ENCODE measurements at places on chromosomes 4 and X. TPM values are rescaled to one million over a fixed set of nuclear protein-coding genes. Genes with fewer than 3 reads are reported as not detected.

ZFP92 gene
- total RNA-seq, result 1.9 TPM

- H3K27me3 ChIP-seq, result no peaks in the 10 kb centered on the region
- H3K27ac ChIP-seq, result no peak overlapping the region
- no peak overlapping the region for H3K4me3 ChIP-seq
- H3K36me3 ChIP-seq, result no peaks in the 10 kb centered on the region
These were observed 33.0 kb downstream of the FHIP1A start for GRCh38 chr4:151442002-151442401.

DNA sequence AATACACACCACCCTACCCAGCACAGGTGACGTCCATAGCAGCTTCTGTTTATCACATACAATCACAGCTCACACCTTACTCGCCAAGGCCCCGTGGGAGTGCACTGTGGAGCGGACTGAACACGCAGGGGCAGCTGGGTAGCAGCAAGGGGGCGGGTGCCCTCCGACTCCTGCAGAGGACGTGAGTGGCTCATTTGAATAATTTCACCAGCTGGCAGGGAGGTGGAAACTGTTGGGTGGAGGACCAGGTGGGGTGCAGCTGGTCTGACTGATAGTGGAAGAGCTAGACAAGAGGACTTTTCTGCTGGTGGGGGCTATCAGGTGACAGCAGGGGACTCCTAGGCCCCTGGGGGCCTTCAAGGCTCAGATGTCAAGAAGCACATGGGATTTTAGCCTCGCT is 16.3 kb downstream of the MAN2B2 start:
- DNase-seq, result no peak
- no peaks in the 10 kb centered on the region for H3K4me1 ChIP-seq
- H3K36me3 ChIP-seq, result peaks cover 4% of the 10 kb centered on the region
- H3K27ac ChIP-seq, result no peak overlapping the region

DNA sequence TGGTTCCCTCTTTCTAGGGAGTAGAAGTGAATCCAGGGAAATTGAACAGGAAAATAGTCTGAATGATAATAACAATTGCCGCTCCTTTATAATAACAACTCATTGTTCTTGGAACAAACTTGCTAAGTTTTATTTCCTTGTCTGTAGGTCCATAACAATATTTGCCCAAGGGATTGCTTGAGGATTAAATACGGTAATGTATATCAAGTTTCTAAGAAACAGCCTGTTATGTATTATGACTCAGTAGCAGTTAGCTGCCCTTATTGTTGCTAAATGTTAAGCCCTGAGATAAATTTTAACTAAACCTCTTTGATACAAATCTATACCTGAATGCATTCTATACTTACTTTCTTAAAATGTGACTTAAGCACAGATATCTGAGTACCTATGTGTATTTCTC is 215.9 kb upstream of the AADAT start:
- H3K27me3 ChIP-seq, result no peaks in the 10 kb centered on the region
- DNase-seq, result no peak
- no peak overlapping the region for H3K4me3 ChIP-seq
- no peaks in the 10 kb centered on the region for H3K36me3 ChIP-seq
- H3K27ac ChIP-seq, result no peak overlapping the region
- no peaks in the 10 kb centered on the region for H3K4me1 ChIP-seq

GRCh38 chr4:1151541-1151940 is 20.8 kb downstream of the SPON2 start:
- no peak overlapping the region for H3K4me3 ChIP-seq
- DNase-seq, result no peak
- no peaks in the 10 kb centered on the region for H3K4me1 ChIP-seq
- H3K27ac ChIP-seq, result no peak overlapping the region
- H3K36me3 ChIP-seq, result no peaks in the 10 kb centered on the region
- peaks cover 4% of the 10 kb centered on the region for H3K27me3 ChIP-seq

DNA sequence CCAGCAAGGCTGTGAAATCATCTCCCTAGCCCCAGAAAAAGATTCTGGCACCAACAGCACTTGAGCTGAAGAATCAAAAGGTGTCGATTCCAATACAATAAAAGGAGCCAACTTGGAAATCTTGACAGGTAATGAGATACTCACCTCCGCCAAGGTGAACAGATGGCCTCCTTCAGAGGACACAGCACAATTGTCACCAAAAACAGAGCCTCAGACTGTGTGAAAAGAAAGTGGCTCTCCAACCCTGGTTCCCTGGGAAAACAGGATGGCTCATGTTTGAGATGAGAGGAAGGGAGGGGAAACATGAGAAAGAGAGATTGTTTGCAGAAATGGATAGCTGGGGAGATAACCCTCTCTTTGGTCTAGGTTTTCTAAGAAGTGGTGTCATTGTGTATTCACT is 168.9 kb downstream of the HS3ST1 start:
- no peaks in the 10 kb centered on the region for H3K4me1 ChIP-seq
- H3K27me3 ChIP-seq, result no peaks in the 10 kb centered on the region
- H3K4me3 ChIP-seq, result no peak overlapping the region
- H3K27ac ChIP-seq, result no peak overlapping the region
- no peak for DNase-seq

CCDC158 gene
- not detected for total RNA-seq

ADRA2C gene
- total RNA-seq, result not detected

DNA sequence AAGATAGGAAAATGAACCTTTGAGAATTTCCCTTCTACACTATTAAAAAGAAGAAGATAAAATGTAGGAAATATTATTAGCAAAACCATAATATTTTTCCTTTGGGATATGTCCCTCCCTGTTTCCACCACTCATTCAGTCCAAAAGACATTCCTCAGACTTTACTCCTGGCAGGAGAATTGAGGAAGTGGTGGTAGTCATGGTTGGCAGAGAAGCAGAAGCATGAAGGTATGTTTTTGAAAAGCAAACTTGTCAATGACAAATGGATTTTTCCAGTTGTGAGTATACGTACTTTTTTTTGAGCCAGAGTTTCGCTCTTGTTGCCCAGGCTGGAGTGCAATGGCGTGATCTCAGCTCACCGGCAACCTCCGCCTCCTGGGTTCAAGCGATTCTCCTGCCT is 13.7 kb downstream of the STAG2 start:
- DNase-seq, result no peak
- H3K27me3 ChIP-seq, result no peaks in the 10 kb centered on the region
- peaks cover 33% of the 10 kb centered on the region for H3K4me1 ChIP-seq

- no peaks in the 10 kb centered on the region for H3K27me3 ChIP-seq
- H3K27ac ChIP-seq, result no peak overlapping the region
- H3K4me1 ChIP-seq, result no peaks in the 10 kb centered on the region
- DNase-seq, result no peak
- H3K4me3 ChIP-seq, result no peak overlapping the region
These were observed 665.6 kb upstream of the CPEB2 start for GRCh38 chr4:14336656-14337055.

All from CD8-positive, alpha-beta memory T cell (primary cell).